Thoracic aorta (tissue), 2 donors: ENCODE measurements at places on chromosomes 4 and X.

DNA sequence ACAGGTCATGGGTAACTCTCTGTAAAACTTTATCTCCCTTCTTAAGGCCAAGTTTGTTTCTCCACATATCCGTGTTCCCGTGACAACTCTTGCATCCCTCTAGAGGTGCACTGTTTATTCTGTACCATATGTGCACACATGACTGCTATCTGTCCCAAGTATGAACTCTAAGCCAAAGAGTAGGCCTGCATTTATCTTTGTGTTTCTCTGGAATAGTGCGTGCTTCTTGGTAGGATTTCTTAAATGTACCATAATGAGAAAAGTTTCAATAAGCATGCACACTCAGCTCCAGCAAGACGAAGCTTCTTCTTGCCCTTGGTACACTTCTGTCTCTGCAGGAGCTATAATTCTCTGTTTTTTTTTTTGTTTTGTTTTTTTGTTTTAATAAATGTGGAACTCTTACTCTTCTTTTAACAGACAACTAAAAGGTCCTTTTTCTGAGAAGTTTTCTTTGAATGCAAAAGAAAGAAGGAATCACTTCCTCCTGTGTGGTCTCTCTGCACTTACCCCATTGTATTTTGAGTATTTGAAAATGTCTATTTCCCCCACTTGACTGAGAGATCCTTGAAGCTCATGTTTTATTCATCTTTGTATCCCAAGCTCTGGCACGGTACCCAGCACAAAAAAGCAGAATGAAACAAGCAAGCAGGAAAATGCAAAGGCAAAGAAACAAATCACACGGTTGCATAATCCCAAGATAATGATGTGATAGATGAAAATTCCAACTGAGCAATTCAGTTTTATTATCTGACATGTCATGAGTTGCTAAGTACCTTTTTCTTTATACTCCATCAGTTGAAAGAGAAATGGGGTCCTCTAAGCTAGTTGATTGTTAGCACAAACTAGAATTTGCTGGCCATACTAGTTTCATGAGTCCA, 521.9 kb upstream of the BOD1L1 start:
- H3K36me3 ChIP-seq: no peaks in the 10 kb centered on the region
- H3K27me3 ChIP-seq: no peaks in the 10 kb centered on the region
- H3K27ac ChIP-seq: no peak overlapping the region
- no peak for DNase-seq

- no peak for DNase-seq
- H3K4me3 ChIP-seq: no peak overlapping the region
- no peak overlapping the region for H3K27ac ChIP-seq
- no peaks in the 10 kb centered on the region for H3K27me3 ChIP-seq
- no peaks in the 10 kb centered on the region for H3K4me1 ChIP-seq
Observed at GRCh38 chr4:1933700-1934099, 62.5 kb downstream of the NSD2 start.

DNA sequence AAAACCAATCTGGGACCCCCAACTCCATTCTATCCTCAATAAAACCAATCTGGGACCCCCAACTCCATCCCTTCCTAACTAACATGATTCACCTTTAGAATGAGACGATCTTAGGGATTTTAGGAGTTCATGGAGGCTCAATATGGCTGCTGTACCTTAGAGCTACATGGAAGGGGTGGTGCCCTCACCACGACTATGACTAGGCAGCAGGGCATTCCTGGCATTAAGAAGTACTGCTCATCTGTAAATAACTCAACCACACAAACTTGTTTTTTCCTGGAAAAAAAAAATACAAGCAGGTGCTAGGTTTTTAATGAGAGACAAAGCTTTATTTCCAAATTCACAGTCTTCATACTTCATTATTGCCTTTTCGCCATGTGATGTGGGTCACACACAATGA, 346.5 kb upstream of the FAT1 start:
- H3K27ac ChIP-seq: no peak overlapping the region
- DNase-seq: no peak
- H3K4me1 ChIP-seq: no peaks in the 10 kb centered on the region
- H3K27me3 ChIP-seq: no peaks in the 10 kb centered on the region

GRCh38 chr4:3360777-3361176, 68.0 kb downstream of the RGS12 start:
- no peaks in the 10 kb centered on the region for H3K27me3 ChIP-seq
- no peak overlapping the region for H3K27ac ChIP-seq
- H3K4me1 ChIP-seq: no peaks in the 10 kb centered on the region
- DNase-seq: no peak

- no peak overlapping the region for H3K27ac ChIP-seq
- H3K27me3 ChIP-seq: no peaks in the 10 kb centered on the region
- H3K4me3 ChIP-seq: no peak overlapping the region
- H3K36me3 ChIP-seq: no peaks in the 10 kb centered on the region
- no peak for DNase-seq
Observed at GRCh38 chr4:127967141-127967775, 2.1 kb downstream of the ABHD18 start.
